ENCODE measurements at places on chromosomes 6 and 20.

- DNase-seq: no peak
Measured at GRCh38 chr6:88810089-88810488, 153.3 kb downstream of the RNGTT start.

GRCh38 chr6:106486236-106486635 is 125.7 kb downstream of the CRYBG1 start:
- DNase-seq: no peak

DNA sequence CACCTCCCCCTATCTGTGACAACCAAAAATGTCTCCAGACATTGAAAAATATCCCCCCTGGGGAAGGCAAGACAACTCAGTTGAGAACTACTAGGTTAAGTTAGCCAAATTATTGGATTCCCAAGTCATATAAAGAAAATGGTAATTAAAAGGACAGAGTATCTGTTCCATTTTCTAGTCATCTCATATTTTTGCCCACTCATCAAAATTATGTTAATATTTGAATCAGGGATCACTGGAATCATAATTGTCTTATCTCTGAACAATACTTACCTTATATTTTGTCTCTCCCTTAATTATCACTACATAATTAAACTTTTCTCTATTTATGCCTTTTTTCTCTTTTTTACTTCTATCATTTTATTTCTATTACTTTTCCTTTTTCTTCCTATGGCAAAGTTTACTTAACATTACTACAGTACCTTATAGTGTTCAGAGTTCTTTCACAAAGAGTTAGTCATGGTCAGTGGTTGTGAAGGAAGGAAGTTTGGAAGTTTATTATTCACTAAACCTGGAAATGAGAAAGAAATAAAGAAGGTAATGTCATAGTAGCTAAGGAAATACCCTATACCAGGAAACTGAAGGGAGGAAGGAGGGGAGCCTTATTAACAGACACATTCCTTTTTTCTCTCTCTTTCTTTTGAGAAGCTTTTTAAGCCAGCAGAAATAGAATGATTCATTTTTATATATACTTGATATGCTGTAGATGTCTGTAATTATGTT is 332.9 kb downstream of the COL12A1 start:
- DNase-seq: no peak

DNA sequence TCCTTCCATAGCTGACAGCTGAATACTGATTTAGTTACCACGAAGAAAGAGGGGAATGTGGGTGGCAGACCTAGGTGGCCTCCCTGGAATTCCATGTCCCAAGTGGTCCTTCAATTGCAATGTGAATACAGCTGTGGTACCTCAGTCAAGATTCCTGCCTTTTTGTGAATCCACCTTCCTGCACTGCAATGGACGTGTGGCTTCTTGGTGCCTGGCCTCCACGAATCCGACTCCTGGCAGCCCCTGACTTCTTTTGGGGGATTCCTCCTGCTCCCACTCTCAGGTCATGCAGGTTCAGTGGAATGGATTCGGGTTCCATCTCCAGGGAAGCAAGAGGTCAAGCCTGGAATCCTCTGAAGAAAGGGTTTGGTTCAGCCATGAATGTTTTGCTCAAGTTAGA is 117.8 kb downstream of the DACT2 start:
- DNase-seq: no peak

DNA sequence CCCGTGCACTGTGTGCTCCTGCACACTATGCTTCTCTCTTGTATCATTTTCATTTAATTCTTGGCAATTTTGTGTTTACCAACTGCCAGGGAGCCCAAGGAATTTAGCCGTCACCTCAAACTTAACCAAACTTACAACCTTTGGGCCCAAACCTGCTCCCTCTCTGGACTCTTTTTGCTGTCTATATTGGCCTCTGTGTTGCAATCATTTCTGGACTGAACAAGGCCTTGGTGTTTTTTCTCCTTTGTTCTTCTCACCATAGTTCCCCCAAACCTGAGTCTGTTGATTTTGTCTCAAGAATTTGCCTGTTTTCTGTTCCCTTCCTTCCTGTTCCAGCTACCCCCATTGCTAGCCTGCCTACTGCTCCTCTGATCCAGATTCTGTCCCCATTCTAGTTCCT is 19.2 kb downstream of the DCBLD1 start:
- no peak for DNase-seq

DNA sequence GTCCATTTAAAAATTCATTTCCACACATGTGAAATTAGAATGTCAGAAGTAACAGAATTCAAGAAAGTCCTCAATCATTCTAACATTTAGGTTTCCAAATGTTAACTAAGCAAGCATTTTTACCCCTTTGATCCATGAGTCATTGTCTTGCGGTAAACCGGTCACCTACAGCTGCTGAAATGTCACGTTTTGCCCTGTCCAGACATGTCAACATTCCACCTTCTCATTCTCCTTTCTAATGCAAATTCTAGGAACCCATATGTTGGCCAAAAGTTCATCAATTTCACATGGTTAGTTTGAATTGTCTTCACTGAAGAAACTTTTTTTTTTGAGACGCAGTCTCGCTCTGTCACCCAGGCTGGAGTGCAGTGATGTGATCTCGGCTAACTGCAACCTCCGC is 117.2 kb downstream of the IPCEF1 start:
- DNase-seq: no peak

- no peak for DNase-seq
Measured at GRCh38 chr6:9789201-9789600, 625.7 kb downstream of the TFAP2A start.

DNA sequence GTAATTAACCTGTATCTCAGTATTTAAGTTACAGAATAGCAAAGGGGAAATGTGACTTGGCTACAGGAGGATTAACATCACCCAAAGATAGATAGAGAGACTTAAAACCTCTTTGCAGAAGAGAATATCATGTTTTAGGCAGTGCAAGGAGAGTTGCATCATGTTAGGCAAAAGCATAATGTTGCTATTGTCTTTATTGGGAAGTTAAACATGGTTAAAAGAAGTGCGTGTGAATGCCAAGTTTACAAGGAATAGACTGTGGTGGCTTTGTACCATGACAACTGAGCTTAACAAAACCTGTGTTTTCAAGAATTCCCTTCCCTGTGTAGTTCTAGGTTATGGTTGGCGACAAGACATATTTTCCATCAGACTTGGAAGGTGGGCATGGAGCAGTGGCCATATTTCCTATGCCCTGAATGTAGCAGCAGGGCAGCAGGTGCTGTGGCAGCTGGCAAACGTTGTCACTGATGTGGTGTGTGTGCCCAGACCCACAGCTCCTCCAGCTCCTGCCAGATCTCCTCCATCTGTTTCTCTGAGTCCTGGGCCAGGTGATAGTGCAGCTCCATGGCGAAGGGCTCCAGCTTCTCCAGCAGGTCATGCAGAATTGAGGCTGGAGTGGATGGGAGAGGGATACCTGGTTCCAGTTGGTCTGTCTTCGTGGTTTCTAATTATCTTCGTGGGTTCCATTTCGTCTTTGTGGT is 163.3 kb downstream of the QRSL1 start:
- DNase-seq: no peak

Measured in CD8-positive, alpha-beta T cell (primary cell).